ENCODE measurements at places on chromosomes 16 and 17.

DNA sequence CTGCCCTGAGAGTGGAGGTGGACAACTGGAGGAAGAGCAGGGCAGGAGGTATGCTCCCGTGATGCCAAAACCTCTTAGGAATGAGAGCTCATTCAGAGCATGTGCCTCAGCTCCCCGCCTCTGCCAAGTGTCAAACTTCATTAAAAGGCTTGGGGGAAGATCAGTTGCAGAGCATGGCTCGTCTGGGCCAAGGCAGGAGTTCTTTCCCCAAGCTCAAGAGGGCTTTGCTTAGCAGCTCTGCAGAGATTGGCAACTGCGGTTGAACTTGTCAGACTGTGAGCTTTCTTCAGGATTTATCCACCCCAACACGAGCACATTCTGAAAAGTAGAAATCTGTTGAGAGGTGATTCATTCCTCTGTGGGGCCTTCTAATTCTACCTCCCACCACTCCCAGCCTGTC is 248.1 kb downstream of the HS3ST3A1 start:
- DNase-seq, result no peak

DNA sequence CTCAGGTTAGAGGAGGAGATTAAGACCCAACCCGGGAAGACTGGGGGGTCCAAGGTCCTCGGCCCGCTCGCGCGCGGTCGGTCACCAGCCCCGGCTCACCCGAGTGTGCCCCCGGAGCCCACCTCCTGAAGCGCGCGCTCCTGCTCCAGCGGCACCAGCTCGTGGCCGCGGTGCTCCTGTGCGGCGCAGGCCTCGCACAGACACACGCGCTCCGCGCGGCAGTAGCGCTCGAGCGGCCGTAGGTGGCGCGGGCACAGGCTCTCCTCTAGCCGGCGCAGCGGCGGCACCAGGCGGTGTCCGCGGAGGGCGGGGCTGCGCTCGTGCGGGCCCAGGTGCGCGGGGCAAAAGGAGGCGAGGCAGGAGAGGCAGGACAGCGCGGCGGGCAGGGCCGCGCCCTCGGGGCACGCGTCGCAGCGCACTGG is 618 bp downstream of the TRIM47 start:
- DNase-seq, result no peak

DNA sequence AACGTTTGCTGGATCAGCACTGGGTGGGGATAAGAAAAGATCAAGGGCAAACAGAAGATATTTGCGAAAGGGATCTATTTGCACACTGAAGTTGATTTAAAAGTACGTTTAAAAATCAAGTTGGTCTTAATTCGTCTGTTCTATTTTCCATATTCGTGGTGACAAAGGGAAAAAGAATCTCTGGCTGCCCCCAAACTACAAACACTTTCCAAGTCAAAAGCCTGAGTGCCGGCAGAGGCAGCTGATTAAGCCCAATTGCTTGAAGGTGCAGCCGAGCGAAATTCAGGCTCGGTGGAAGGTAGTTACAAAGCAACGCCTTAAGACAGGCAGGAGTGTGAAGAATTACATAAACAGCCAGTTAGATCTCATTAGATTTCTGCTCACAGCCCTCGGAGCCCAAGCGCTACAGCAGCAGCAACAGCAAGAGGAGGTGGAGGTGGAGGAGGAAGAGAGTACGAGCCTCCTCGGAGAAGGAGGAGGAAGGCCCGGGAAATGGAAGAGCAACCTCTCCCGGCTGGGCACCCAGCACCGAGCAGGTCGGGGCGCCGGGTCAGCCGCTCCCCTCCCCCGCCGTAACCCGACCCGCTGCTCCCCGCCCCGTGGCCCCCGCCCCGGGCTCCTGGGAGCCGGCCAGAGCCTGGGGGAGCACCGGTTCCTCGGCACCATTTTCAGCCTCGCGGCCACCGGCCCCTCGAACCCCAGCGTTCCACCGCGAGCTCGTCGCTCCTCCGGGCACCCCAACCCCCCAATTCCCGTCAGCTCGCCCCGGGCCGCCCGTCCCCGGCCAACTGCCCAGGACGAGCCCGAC is 890 bp downstream of the TOB1 start:
- no peak for DNase-seq

DNA sequence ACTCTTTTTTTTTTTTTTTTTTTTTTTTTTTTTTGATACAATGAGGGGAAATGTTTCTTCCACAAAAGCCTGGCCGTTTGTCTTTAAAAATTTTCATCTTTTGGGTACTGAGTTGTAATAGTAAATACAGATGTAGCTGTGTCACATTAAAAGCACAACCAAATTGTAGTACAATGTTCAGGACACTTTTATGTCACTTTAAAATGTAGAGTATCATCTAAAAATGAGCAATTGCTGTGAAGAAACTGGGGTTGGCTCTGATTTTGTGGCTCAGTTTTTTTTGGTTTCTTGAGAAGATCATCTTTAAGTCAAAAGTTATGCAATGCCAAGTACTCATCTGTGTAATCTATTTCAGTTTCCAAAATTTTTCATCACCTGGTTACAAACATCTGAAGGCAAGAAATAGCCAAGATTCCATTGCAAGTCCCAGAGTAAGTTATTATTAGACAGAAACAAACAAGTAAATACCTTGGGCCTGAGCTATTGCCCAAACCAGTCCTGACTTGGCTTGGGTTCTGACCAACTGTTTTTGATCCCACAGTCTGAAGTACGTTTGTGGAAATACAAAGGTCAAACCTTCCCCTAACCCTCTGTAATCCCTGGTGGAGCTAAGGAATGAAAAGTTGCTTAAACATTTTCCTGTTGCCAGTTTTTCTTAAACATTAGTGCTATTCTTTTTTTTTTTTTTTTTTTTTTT is 717.2 kb downstream of the WWOX start:
- DNase-seq, result peak; percentile 1

DNA sequence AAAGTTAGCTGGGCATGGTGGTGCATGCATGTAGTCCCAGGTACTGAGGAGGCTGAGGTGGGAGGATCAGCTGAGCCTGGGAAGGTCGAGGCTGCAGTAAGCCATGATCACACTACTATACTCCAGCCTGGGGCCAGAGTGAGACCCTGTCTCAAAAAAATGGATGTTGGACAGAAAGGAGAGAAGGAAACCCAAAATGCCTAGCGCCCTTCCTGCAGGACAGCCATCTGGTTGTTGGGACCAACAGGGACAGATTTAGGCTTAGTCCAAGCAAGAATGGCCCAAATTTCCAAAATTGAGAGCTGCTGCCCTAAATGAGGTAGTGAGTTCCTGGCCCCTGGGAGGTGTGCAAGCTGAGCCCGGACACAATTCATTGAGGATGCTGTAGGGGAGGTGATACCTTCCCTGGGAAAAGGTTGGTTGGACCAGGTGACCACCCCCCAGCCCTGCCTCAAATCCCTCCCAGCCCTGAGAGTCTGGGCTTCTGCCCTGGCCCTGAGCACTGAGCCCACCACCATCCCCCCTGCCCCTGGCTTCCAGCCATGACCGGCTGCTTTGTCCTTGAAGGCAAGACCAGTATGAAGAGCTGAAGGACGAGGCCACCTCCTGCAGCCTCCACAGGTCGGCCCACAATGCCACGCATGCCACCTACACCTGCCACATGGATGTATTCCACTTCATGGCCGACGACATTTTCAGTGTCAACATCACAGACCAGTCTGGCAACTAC is 35.1 kb downstream of the IL21R start:
- no peak for DNase-seq

- no peak for DNase-seq
Observed at GRCh38 chr17:44416558-44417289, 27.3 kb upstream of the ITGA2B start.

DNA sequence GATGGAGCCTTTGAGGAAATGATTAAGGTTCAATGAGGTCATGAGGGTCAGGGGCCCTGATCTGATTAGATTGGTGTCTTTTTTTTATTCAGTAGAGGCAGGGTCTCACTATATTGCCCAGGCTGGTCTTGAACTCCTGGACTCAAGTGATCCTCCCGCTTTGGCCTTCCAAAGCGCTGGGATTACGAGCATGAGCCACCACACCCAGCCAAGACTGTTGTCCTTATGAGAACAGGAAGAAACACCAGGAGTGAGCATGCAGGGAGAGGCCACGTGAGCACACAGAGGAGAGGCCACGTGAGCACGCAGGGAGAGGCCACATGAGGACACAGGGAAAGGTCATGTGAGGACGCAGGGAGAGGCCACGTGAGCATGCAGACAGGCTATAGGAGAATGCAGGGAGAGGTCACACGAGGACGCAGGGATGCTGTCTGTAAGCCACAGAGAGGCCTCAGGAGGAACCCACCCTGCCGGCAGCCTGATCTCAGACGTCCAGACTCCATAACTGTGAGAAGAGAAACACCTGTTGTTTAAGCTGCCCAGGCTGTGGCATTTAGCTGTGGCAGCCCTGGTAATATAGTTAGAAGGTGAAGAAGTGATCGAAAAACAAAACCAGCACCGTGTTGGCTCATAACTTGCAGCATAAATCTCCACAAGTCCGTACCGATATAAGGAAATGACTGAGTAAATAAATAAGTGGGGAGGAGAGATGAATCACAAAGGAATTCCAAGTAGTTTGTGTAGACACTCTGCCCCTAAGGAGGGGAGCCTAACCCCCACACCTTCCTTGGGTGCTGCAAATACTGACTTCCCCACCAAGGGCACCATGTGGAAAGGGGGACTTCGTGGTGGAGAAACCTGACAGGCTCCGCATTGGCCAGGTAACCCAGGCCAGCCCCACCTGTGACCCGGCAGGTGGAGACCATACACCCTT is 14.6 kb upstream of the CSNK1D start:
- no peak for DNase-seq

DNA sequence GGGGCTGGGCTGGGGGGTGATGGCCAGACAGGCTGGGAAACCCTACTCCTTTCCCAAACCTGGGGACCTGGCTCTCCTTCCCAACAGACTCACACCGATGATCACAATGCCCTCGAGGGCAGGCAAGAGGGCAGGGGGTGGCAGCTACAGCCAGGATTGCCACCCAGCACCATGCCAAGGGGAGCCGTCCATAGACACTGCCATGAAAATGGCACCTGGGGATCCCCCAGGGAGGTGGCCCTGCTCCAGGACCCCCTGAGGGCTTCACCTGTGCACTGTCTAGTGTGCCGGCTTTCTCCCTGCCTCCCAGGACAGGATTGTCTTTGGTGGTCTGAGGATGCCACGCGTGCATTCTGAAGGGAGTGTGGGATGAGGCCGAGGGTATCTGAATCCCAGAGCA is 24.6 kb downstream of the RPH3AL start:
- DNase-seq, result no peak

DNA sequence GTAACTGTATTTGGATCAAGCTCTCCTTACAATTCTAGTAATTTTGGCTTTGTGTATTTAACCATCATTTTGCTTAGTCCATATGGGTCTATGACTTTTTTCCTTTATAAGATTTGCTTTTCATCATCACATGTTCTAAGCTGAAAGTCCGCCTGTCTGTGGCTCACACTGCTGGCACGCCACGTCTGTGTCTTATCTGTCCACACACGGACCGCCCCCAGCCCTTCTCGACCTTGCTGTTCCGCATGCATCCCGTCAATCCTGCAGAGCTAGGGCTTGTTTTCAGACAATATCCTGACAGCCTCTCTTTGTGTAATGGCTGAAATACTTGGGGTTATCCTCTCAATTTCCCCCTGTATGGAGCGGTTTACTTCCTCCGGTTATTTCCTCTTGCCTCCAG is 8.4 kb upstream of the ALDH3A1 start:
- no peak for DNase-seq
